ENCODE measurements at places on chromosomes 1 and 21.

DNA sequence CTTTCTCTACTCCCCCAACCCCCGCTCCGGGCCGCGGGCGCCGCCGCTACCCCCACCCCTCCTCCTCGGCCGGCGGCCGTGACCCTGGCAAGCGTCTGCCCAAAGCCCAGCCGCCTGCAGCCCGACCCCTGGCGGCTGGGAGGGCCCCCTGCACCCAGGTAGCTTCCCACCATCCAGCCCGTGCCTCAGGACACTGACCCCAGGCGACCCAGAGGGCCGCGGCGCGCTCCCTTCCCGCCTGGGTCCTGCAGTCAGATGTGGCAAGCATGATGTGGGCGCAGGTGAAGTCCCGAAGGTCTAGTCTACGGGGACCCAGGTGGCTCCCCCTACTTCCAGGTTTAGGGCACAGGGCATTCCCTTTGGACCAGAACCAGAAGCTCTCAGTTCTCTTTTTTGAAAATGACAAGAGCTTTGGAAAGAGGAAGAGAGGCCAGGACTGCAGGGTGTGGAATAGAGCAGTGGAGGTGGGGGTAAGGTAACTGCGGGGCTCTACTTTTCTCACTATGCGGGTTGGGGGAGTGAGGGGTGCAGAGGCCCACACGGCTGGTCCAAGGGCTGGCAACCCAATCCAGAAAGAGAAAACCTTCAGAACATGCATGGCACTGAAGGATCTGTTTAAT, at the start of gene DENND4B:
Gene DENND4B, minus strand, starts transcription at position 97 of the 620 bp plus-strand sequence. CDS start 2,344 bp downstream, outside the sequence.
- DNase-seq, result peak; percentile 57

GRCh38 chr1:172145231-172145651, 275.2 kb upstream of the C1orf105 start:
- DNase-seq, result no peak

- DNase-seq, result no peak
Measured at GRCh38 chr1:238318294-238319110, 427.8 kb upstream of the ZP4 start.

DNA sequence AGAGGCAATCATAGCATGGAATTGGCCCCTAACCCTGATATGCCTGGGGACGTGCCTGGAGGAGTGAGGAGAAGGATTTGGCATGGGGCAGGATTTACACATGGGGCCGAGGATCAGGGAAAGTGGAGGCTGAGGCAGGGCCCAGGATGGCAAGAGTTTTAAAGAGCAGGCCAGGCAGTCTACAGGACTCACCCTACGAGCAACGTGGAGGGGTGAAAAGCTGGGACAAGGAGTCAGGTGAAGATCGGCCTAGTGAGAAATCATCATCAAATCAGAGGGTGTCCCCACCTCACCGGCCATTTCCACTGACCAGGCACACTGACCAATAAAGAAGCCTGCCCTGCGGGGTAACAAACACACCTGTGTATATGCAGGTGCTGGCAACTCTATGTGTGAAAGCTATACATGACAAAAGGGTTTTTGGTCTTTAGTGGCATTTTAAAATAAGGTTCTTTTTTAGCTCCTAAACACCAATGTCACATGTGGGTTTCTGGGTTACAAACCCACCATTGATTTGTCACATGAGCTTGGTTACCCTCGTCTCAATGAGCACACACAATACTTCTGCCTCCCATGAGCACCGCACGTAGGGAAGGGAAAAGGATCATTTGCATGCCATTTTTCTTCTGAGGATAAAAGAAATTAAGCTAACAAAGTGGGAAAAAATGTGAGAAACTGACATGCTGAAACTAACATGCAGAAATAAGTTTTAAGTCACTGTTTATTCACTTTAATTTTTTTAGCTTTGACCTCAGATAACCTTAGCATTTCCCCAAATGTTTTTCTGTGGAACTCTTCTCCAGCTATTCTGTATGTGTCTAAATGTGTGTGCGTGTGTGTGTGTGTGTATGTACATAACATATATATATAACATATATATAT, 168.1 kb upstream of the EDN2 start:
- no peak for DNase-seq

DNA sequence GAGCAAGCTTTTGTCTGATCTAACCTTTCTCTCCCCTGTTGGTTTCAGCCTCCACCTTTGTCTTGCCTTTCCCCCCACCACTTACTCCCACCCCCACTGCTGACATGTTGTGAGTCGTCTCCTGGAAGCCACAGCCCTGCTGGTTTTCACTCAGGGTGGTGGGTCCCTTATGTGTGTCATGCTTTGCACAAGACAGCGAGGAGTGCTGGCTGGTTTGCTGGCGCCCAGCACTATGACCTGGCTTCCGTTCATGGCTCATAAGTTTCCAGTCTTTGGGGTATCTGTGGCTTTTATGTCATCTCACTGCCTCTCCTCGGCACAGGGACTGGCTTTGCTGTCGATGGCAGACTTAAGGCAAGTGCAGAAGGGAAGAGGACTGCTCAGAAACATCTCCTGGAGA, 177.7 kb downstream of the KIF26B start:
- DNase-seq, result no peak

DNA sequence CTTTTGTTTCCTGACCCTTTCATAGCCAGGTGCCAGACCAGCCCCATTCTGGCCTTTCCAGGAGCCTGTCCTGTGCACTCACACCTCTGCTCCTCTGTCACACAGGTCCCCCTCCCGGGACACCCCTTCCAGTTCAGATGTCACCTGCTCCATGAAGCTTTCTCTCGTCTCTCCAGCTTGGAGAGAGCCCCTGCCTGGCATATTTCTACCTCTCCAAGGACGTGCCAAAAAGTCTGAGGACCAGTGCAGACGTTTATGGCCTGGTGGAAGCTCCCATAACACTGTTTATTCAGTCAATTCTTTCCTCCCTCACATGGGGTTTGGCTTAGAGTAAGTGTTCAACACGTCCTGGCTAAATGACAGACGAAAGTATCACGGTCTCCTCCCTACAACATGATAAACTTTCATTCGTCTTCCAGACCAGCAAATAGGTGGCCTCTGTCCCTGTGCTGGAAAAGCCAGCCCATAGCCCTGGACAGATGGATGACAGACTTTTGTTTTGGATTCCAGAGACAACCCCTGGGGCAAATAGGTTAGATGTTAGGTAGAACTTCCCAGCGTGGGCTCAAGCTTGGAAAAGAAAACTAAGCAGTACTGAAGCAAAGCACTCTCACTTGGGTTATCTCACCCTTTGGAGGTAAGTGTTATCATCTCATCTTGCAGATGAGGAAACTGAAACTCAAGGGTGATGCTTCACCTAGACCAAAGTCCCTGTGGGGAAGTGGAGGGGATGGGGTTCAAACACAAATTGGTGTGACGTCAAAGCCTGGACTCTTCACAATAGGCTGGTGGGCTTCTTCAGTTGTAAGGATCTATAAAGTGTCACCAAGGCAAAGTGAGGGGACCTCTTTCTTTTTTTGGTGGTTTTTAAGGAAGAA, 52.9 kb upstream of the ECE1 start:
- DNase-seq, result no peak

DNA sequence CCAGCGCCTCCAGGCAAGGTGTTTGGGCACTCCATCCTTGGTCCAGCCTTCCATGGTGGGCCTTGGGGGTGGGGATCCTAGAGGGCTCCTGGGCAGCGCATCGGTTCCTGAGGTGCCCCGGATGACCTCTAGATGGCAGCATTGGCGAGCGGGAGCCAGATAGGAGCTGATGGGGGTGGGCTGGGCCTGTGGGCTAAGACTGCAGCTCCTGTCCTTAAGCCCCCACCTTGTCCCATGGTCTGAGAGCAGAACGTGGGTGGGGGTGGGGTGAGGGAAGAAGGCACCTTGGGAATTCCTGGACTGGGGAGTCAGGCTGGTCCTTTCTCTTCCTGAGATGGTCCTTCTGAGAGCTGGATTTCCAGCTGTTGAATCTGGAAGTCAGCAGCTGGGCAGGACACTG, 93.4 kb upstream of the CSF3R start:
- peak; percentile 36 for DNase-seq

DNA sequence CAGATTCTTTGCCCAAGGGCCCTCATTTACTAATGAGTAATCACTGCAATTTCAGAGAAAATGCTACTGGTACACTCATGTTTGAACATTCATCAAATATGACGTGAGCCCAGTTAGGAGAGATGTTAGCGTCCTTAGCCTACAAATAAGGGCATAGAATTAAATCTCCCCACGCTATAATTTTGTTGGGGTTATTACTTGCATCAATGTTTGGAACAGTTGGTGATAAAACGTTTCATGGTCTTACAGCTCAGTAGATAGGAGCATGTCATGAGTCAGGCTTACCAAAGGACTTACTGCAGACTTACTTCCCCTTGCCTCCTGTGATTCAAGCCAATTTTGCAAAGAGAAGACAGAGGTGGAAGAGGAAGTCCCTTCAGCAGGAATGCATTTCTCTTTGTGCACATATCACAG, 304.0 kb downstream of the KIF26B start:
- no peak for DNase-seq

DNA sequence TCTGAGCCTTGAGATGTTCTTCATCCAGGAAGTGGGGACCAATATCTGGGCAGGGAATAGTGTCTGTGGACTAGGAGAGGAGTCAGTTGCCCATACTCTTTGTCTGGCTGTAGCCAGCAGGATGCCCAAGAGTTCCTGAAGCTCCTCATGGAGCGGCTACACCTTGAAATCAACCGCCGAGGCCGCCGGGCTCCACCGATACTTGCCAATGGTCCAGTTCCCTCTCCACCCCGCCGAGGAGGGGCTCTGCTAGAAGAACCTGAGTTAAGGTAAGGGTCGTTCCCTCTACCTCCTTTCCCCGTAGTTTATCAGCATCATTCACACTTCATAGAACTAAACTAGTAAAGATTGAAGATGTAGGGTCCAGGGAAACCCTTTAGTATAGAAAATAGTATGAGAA, 3.4 kb upstream of the PPOX start:
- no peak for DNase-seq

DNA sequence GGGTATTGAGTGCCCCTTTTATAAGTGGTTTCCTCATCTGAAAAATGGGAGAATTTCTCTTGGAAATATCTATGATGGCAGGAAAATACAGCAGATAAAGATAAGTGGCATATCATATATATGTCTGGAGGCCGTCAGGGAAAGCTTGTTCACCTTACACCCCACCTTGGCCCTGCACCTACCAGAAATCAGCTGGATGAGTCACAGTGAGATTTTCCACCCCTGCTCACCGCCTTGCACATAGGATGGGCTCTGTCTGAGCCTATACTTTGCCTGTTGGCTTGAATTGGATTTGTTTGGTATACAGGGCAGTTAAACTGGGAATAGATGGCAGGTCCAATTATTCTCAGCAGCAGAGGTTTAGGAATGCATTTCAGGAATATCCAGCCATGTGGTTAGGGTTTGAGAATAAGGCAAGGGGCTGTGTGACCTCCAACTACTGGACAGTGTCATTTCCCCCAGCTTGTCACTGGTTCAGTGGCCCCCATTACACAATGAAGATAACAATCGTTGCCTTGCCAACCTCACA, at the start of gene SPATA21:
Gene SPATA21, minus strand, starts transcription at position 479 of the 529 bp plus-strand sequence. CDS start 6,053 bp downstream, outside the sequence.
- no peak for DNase-seq

DNA sequence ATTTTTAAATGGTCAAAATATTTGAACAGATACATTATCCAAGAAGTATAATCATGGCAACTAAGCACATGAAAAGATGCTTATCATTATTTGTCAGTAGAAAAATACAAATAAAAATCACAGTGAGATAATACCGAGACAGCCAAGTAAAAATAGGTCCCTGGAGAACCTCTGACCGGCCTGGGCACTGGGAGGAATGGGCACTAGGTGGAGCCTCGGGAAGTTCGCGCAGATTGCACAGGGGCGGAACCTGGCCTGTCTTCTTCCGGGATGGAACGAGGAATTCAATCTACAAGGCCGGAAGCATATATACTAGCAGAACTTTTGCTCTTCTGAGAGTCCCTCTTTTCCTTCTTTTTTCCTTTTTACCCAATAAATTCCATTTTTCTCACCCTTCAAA, 148.5 kb upstream of the CHRM3 start:
- DNase-seq, result no peak

GRCh38 chr1:234277161-234277868, 95.9 kb upstream of the COA6 start:
- no peak for DNase-seq

- no peak for DNase-seq
Measured at GRCh38 chr21:15274701-15275485, 210.1 kb upstream of the NRIP1 start.

- DNase-seq, result no peak
Measured at GRCh38 chr1:18938008-18938706, 18.3 kb downstream of the IFFO2 start.

DNA sequence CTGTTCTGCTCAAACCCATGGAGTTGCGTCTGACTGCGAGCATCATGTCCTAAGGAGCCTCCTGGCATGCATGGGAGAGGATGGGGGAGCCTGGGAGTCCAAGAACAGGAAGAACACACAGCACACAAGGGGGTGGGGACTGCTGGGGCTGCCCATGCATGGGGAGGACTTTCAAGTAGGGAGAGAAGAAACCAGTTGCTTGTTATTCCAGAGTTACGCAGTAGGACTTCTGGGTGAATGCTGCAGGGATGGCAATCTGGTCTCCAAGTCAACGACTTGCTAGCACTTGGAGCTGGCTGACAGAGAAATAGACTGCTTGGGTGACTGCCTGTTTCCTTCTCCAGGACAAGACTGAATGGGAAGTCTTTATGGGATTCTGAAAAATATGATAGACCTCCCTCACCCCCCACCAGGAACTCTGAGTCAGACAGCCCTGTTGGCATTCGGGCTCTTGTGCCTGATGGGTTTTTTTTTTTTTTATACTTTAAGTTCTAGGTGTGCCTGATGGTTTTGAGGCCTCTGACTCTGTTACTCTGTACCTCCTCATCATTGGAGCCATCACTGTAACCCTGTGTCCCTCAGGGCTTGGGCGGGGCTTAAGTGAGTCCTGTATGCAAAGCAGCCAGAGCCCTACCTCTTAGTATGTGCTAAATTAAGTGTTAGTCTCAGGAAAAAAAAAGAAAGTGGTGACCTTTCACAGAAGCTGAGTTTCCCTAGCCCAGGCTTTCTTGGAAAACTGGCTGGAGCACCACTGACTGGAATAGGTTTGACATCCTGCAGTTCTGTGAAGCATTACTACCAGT, 30.3 kb downstream of the MAP3K21 start:
- DNase-seq, result no peak

GRCh38 chr1:187762118-187762517, 933.4 kb downstream of the PLA2G4A start:
- DNase-seq, result no peak

DNA sequence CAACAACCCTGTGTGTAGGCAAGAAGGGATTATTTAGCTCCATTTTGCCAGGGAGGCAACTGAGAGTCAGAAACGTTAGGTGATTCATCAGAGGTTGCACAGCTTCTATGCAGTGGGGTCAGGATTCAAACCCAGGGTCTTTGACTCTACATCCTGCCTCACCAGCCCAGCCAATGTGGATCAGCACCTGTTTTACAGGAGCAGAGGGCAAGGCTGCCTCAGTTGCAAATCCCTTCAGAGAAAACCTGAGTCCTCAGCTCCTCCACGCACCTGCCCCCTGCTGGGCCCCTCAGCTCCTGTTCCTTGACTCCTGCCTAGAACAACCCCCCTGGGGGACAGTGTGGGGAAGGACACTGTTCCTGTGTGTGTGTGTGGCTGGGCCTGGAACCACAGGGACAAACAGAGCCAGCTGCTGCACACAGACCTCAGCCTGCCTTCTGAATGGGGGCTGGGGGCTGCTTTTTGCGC, 61.6 kb downstream of the LRRN2 start:
- peak; percentile 37 for DNase-seq
